H9 (cell line): ENCODE measurements at places on chromosomes 16 and 17. TPM values are rescaled to one million over a fixed set of nuclear protein-coding genes. Genes with fewer than 3 reads are reported as not detected.

GRCh38 chr16:14641926-14642325 lies 9.2 kb downstream of the BFAR start:
- peaks cover 52% of the 10 kb centered on the region for H3K36me3 ChIP-seq
- peak overlapping the region; percentile 4; the same call in 1 of the 3 replicates for H3K4me3 ChIP-seq
- no peak overlapping the region for H3K27ac ChIP-seq
- DNase-seq, result peak; percentile 38
- H3K27me3 ChIP-seq, result no peaks in the 10 kb centered on the region
- peaks cover 2% of the 10 kb centered on the region; the same call in 1 of the 2 replicates for H3K4me1 ChIP-seq

- no peaks in the 10 kb centered on the region for H3K27me3 ChIP-seq
- H3K4me3 ChIP-seq, result no peak overlapping the region
- H3K4me1 ChIP-seq, result 0 out of 2 replicates have a peak, but pooled peaks cover 2% of the 10 kb centered on the region
- no peak overlapping the region for H3K27ac ChIP-seq
These were observed 2.3 kb downstream of the FDXR start for GRCh38 chr17:74870512-74870911.

Gene NTN1
- total RNA-seq, result 1.2 and 1.3 TPM in 2 replicates

- no peaks in the 10 kb centered on the region for H3K27me3 ChIP-seq
- H3K27ac ChIP-seq, result no peak overlapping the region
- no peak overlapping the region for H3K4me3 ChIP-seq
- no peak for DNase-seq
These were observed 67.9 kb downstream of the FTO start for GRCh38 chr16:53771655-53772497.

DNA sequence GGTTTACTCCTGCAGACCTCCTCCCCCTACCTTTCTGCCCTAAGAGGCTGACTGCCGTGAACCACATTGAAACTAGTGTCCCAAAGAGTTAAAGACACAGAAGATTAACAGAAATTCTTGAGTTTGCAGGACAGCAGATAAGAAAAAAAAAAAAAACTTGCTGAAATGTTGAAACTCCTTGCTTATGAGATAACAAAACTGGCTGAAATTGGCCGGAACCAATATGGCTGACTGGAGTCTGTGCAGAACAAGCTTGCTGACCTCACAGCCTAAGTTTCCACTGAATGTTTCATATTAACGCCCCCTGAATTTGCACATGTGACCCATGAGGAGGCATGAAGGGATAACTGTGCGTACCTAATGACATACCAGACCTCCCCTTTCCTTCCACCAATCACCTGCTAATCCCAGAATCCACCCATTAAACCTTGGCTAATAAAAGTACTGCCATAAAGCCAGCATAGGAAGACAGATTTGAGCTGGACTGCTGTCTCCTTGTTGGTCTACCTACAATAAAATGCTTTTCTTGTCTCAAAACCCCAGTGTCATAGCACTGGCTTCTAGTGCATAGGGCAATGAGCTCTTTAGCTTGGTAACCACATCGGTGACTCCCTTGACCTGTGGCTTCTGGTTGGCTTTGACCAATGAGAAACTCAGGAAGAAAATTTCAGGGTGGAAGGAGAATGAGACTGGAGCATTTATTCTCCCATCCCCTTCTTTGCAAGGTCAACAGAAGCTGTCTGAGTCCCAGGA lies 80.1 kb downstream of the PMP22 start:
- H3K27me3 ChIP-seq, result no peaks in the 10 kb centered on the region
- H3K36me3 ChIP-seq, result no peaks in the 10 kb centered on the region
- no peak overlapping the region for H3K4me3 ChIP-seq
- no peak for DNase-seq

Gene ABCC12
- 0.09 TPM in 1 of 2 replicates, not detected in the other for total RNA-seq

DNA sequence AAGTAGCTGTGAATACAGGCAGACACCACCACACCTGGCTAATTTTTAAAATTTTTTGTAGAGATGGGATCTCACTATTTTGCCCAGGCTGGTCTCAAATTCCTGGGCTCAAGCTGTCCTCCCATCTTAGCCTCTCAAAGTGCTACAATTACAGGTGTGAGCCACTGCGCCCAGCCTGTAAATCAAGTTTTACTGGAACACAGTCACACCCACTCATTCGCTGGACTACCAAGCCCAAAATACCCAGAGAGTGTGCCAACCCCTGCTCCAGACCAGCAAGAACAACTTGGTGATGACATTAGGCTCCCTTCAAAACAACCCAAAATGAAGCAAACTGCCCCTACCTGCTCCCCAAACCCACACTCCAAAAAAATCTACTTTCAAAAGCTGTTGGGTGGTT lies 36.0 kb downstream of the TVP23A start:
- no peak overlapping the region for H3K27ac ChIP-seq
- peaks cover 7% of the 10 kb centered on the region for H3K36me3 ChIP-seq
- H3K4me3 ChIP-seq, result no peak overlapping the region
- DNase-seq, result no peak
- H3K27me3 ChIP-seq, result no peaks in the 10 kb centered on the region

GRCh38 chr17:76994237-76994637 lies 126.0 kb downstream of the MGAT5B start:
- no peak overlapping the region for H3K4me3 ChIP-seq
- peaks cover 11% of the 10 kb centered on the region; the same call in 1 of the 2 replicates for H3K4me1 ChIP-seq
- no peak overlapping the region for H3K27ac ChIP-seq

DNA sequence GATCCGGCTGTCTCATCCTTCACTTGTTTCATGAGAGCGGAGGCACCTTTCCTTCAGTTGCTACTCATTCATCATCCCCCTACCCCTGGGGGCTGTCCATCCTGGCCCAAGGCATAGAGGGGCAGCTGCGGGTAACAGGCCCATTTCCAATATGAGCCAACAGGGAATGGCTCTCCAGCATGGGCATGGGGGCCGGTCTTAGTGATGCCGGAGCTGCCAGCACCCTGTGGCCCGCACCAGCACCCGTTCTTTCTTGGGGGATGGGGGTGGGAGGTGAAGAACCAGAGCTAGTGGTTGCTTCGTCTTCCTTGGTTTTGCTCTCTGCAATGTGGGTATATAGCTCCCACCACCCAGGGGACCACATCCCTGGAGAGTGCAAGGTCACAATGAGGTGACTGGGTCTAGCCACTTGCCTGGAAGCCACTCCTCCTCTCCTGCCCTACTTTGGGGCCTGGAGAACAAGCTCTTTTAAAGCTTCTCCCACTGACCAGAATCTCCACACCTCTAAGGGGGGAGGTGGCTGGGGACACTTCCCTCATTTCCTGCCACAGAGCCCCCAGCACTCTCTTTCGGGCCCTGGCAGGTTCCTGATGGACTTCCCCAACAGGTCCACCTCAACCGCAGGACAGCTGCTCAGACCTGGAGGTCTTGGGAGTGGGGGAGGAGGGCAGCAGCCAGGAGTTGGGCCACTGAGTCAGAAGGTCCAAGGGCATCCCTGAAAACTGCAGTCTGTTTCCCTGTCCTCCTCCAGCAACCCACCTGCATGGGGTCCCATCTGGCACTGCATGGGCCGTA lies 11.9 kb upstream of the TBX2 start:
- DNase-seq, result no peak
- H3K4me1 ChIP-seq, result no peaks in the 10 kb centered on the region
- peaks cover 3% of the 10 kb centered on the region; the same call in 1 of the 2 replicates for H3K27me3 ChIP-seq
- H3K27ac ChIP-seq, result no peak overlapping the region

DNA sequence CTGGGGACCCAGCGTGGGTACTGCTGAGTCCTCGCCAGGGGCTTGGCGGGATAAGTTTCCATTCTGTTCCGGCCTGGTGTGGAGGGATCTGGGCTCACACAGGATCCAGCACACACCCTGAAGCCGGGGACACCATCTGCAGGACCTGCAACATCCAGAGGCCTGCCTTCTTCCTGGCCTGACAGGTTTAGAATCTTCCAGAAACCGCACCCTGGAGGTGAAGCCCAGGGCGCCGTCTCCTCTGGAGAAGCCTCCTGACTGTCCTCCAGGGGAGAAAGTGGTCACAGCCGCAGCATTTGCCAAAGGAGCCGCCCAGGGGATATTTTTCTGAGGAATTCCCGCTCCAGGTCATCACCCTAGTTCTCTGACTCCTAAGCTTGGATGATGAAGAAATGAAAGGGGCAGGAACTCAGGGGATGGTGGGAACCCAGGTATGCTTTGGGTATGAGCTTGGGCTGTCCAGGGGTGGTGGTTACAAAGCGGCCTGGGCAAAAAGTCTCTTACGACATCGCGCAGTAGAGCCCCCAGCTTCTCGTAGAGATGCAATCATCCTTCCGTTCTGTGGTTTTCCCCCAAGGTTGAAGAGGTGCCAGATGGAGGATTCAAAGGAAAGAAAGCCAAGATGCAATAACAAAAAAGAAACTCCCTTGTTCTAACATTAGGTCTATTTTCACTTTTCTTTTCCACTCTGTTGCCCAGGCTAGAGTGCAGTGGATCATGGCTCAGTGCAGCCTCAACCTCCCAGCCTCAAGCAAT lies 9.1 kb upstream of the CRISPLD2 start:
- no peaks in the 10 kb centered on the region for H3K27me3 ChIP-seq
- H3K4me3 ChIP-seq, result no peak overlapping the region
- DNase-seq, result no peak
- no peaks in the 10 kb centered on the region for H3K36me3 ChIP-seq
- no peaks in the 10 kb centered on the region for H3K4me1 ChIP-seq

- no peaks in the 10 kb centered on the region for H3K27me3 ChIP-seq
- no peak overlapping the region for H3K27ac ChIP-seq
- no peak overlapping the region for H3K4me3 ChIP-seq
- no peaks in the 10 kb centered on the region for H3K4me1 ChIP-seq
- no peak for DNase-seq
- peaks cover 4% of the 10 kb centered on the region for H3K36me3 ChIP-seq
These were observed 908.4 kb downstream of the KCNJ18 start for GRCh38 chr17:22600644-22601298.

Gene CASKIN1
- total RNA-seq, result 7.9 and 9.3 TPM in 2 replicates

DNA sequence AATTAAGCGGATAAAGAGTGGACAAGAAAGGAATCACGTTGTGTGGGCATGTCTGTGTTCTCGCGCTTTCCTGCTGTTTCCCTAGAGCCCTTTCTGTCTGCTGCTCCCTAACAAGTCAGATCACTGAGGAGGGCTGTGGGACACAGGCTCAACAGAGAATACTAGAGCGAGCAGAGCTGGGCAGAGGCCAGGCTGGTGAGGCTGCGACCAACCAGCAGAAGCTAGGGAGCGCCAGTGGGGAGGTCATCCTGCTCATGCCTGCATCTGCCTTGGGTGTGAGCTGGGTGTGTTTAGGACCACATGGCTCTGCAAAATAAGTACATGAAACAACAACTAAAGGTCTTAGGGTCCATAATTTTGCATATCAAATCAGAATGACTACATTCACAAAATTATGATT lies 11.5 kb upstream of the FOXJ1 start:
- no peaks in the 10 kb centered on the region for H3K27me3 ChIP-seq
- H3K27ac ChIP-seq, result no peak overlapping the region
- H3K4me3 ChIP-seq, result no peak overlapping the region
- H3K4me1 ChIP-seq, result peaks cover 2% of the 10 kb centered on the region; the same call in 1 of the 2 replicates

GRCh38 chr17:18076936-18077335 lies 10.8 kb upstream of the DRG2 start:
- H3K27ac ChIP-seq, result no peak overlapping the region
- H3K36me3 ChIP-seq, result no peaks in the 10 kb centered on the region
- H3K4me1 ChIP-seq, result no peaks in the 10 kb centered on the region
- no peaks in the 10 kb centered on the region for H3K27me3 ChIP-seq

- H3K4me1 ChIP-seq, result no peaks in the 10 kb centered on the region; the same call in 1 of the 2 replicates
- peak overlapping the region; percentile 97 for H3K4me3 ChIP-seq
- H3K27ac ChIP-seq, result no peak overlapping the region
- H3K36me3 ChIP-seq, result peaks cover 29% of the 10 kb centered on the region
- H3K27me3 ChIP-seq, result no peaks in the 10 kb centered on the region
- no peak for DNase-seq
These were observed 1.4 kb downstream of the THUMPD1 start for GRCh38 chr16:20740007-20740883.

DNA sequence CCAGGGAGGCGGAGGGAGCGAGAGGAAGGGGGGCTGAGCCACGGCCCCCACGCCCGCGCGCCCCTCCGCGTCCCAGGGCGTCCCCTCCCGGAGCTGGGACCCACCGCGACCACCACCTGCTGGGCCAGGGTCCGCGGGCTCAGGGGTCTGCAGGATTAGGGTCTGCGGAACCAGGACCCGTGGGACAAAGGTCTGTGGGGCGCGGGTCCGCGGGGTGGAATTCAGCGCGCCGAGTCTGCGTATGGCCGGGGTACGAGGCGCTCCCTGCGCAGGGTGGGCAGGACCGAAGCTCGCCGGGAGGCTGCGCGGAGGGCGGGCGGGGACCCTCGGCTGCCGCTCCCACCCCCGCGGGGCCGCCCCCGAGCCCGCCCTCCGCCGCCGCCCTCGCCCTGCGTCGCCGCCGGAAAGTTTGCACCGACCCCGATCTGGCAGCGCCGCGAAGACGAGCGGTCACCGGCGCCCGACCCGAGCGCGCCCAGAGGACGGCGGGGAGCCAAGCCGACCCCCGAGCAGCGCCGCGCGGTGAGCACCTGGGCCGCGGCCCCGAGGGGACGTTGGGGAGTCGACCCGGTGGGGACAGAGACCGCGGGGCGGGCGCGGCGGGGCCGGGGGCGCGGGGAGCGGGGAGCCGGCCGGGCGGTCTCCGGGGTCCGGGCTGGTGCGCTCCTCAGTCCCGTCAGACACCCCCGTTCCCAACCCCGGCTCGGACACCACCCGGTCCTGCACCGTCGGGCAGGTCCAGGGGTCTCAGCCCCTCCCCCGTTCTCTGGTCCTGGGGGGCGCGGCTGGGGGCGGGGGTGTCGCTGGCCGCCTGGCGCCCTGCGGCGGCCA lies at the start of gene GCGR:
Gene GCGR (plus strand): TSS at position 423 of the 831 bp plus-strand sequence. CDS start 4,869 bp downstream, outside the sequence.
- H3K4me3 ChIP-seq, result peak within 1 kb of the TSS; percentile 74
- H3K36me3 ChIP-seq, result no peaks in the 10 kb centered on the region
- H3K4me1 ChIP-seq, result no peaks in the 10 kb centered on the region
- H3K27ac ChIP-seq, result no peak within 1 kb of the TSS

DNA sequence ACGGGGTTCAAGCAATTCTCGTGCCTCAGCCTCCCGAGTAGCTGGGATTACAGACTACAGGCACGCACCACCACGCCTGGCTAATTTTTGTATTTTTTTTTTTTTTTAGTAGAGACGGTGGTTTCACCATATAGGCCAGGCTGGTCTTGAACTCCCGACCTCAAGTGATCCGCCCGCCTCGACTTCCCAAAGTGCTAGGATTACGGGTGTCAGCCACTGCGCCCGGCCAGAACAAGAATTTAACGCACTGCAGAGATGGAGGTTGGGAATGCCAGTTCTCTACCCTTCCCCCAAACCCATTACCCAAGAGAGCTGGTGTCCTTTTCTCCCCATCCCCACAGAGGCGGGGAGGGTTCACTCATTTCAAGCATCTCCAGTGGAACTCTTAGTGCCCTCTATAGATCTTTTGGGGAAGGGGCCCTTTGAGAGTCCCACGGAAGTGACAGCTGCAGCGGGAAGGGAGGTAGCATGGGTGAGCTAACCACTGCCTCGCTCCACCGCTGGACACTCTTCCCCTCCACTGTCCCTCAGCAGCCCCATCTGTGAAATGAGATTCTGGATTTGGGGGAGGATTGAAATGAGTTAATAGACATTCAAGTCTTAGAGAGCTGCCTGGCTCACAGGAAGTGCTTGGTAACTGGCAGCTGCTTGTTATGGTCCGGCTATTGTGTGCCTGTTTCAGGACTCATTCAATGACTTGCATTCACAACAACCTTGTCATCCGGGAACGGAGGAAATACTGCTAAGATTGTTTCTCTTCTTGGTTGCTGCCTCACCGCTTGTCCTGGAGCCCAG lies 3.5 kb upstream of the UBALD2 start:
- 0 out of 2 replicates have a peak, but pooled peaks cover under 1% of the 10 kb centered on the region for H3K4me1 ChIP-seq
- DNase-seq, result no peak
- no peaks in the 10 kb centered on the region for H3K36me3 ChIP-seq

GRCh38 chr17:80426671-80427326 lies 11.8 kb downstream of the ENDOV start:
- no peak overlapping the region for H3K4me3 ChIP-seq
- peak; percentile 93 for DNase-seq
- no peaks in the 10 kb centered on the region for H3K4me1 ChIP-seq
- no peaks in the 10 kb centered on the region for H3K27me3 ChIP-seq
- H3K36me3 ChIP-seq, result no peaks in the 10 kb centered on the region
- no peak overlapping the region for H3K27ac ChIP-seq
